ENCODE measurements at places on chromosomes 3 and 15.

DNA sequence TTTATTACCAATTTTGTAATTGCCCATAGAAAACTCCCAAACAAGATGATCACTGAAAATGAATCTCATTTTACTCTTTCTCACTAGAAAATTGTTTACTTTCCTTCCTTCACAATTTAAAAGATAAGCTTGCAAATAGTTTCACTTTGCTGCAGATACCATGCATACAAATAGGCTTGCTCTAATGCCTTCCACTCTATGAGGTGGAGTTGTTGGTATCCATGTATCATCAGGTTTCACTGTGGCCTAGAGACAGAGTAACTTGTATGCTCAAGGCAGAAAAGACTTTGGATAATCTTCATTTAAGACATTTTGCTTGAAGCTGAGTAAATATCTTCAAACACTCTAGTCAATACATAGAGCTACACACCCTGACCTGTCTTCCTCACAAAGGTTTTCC is 60.8 kb downstream of the RYK start:
- DNase-seq, result no peak

- DNase-seq, result no peak
Observed at GRCh38 chr3:48038971-48039481, 22.8 kb upstream of the MAP4 start.

GRCh38 chr3:143538577-143538981 is 309.7 kb downstream of the SLC9A9 start:
- peak; percentile 76 for DNase-seq

DNA sequence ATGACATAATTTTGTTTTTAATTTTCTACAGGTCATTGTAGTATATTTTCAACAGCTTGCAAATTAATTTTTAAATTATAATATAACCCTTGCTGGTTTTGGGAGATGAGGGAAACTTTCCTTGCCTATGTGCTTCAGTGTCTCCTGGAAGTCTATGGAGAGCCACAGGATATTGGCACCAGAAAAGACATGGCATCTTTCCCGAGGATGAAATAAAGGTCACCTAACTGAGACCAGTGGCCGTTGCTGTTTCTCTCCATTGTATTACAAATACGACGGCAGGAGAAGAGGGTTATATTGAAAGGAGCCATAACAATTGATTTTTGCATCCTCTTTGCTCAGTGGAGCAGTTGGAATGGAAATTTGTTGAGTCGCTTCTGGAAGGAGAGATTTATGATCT is 19.9 kb upstream of the AQP9 start:
- no peak for DNase-seq

DNA sequence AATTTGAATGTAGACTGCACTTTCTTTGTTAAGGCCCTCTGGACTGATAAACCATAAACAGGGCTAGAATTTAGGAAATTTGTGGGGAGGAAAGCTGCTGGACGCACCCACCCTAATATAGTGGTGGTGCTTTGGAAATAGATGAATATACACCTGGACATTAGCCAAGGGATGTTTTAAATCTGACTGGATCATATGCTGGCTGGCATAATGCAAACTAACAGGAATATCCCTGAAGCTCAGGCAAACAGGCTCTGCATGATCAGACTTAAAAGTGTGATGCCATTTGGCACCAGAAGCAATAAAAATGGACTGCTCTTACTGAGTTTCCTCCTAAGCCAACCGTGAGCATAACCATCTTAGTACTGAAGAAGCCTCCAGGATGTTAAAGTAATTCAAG is 465.8 kb upstream of the ROBO1 start:
- no peak for DNase-seq

Measured in GM03348 (cell line).